ENCODE measurements at places on chromosomes 6 and 20. TPM values are rescaled to one million over a fixed set of nuclear protein-coding genes. Genes with fewer than 3 reads are reported as not detected.

DNA sequence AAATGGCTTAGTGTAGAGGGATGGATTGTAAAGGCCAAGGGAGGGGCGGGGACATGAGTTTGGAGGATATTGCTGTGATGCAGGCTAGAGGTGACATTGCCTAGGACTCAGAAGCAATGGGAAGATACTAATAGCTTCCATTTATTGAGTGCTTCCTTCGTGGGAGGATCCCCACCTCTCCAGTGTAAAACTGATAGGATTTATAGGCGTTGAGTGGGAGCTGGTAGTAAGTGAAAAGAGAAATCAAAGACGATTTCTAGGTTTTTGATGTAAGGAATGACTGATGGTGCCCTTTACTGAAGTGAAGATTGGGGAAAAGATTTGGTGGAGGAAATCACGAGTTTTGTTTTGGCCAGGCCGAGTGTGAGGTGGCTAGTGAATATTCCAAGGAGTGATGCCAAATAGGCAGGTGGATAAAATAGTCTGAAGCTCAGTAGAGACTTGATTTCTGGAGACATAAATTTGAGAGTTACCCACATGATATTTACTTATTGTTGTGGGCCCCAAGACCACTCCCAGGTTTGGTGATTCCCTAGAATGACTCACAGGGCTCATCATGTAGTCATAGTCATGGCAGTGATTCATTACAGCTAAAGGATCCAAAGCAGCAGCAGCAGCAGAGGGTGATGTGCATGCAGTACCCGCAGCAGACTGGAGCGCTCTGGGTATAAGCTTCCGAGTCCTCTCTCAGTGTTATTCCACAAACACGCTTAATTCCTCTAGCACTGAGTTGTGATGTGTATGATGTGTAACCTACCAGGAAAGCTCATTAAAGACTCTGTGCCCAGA, 10.2 kb downstream of the RPRD1B start:
- DNase-seq, result no peak

- DNase-seq, result no peak
Observed at GRCh38 chr6:164356814-164357213, 942.3 kb downstream of the QKI start.

Gene WFDC2
- total RNA-seq, result 61.3 TPM

Gene HUS1B
- 1.0 TPM for total RNA-seq

GRCh38 chr20:300345-300990, 3.1 kb downstream of the ZCCHC3 start:
- DNase-seq, result no peak

DNA sequence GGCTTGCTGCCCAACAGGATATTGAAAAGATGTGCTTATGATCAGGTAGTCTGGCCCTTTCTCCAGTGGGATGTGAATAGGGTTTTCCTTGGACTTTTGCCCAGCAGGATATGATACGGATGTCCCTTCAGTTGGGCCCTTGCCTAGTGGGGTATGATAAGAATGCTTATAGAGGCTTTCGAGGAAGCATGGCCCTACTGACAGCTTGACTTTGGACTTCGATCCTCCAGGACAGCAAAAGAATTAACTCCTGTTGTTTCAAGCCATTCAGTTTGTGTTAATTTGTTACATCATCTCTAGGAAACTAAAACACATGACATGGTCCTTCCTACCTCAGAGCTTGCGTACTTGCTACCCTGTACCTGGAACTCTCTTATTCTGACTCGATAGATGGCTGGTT, 9.7 kb upstream of the ZNF334 start:
- DNase-seq, result no peak

Gene COL21A1
- 17.5 TPM for total RNA-seq

- no peak for DNase-seq
Observed at GRCh38 chr6:128500014-128500413, 20.4 kb downstream of the PTPRK start.

Gene RIPOR3
- 19.2 TPM for total RNA-seq

DNA sequence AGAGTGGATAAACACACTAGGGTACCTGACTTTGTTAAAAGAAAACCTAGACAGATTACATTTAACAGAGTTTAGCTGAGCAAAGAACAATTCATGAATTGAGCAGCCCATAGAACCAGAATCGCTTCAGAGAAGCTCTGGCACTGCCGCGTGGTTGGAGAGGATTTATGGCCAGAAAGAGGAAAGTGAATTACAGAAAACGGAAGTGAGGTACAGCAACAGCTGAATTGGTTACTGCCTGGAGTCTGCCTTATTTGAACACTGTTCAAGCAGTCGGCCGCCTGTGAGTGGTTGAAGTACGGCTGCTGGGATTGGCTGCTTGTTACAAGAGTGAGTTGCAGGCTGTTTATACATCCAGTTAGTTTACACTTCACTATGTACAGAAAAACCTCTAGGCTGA, 253.8 kb upstream of the CDYL start:
- DNase-seq, result no peak

Gene XKR7
- 0.29 TPM for total RNA-seq

- no peak for DNase-seq
Observed at GRCh38 chr20:37574199-37574890, 46.7 kb upstream of the BLCAP start.

DNA sequence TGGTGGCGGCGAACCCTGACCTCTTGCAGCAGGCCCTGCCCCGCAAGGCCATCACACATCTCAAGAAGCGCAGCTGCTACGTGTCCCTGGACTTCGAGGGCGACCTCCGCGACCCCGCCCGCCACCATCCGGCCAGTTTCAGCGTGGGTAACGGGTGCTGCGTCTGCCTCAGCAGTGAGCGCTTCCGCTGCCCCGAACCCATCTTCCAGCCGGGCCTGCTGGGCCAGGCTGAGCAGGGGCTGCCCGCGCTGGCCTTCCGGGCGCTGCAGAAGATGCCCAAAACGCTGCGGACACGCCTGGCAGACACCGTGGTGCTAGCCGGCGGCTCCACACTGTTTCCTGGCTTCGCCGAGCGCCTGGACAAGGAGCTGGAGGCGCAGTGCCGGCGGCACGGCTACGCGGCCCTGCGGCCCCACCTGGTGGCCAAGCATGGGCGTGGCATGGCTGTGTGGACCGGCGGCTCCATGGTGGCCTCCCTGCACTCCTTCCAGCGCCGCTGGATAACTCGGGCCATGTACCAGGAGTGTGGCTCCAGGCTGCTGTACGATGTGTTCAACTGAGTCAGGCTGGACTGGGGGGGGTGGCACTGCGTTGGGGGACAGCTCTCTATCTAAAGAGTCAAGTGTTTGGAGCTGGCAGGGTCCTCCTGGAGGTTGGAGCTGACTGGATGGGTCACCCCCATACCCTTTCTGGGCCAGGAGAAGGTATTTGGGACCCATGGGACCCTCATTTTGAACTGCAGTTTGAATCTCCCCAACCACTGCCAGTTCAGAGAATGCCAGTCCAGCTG, 1.1 kb downstream of the ACTL10 start:
- DNase-seq, result peak; percentile 75

GRCh38 chr6:37800703-37801604, 18.6 kb upstream of the ZFAND3 start:
- DNase-seq, result no peak

DNA sequence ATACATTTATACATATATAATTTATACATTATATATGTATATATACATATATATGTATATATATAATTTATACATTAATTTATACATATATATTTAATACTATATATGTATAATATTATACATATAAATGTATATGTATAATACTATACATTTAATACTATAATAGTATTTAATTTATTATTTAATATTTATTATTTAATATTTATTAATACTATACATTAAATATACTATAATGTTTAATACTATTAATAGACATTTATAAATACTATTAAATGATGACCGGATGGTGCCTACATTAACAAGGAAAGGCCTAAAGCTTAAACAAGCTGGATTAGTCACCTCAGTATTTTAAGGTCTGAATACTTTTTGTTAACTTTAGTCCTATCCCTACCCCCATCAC, 145.9 kb upstream of the HTR1E start:
- DNase-seq, result no peak

- DNase-seq, result no peak
Observed at GRCh38 chr6:91462241-91462640, 875.4 kb upstream of the MAP3K7 start.

DNA sequence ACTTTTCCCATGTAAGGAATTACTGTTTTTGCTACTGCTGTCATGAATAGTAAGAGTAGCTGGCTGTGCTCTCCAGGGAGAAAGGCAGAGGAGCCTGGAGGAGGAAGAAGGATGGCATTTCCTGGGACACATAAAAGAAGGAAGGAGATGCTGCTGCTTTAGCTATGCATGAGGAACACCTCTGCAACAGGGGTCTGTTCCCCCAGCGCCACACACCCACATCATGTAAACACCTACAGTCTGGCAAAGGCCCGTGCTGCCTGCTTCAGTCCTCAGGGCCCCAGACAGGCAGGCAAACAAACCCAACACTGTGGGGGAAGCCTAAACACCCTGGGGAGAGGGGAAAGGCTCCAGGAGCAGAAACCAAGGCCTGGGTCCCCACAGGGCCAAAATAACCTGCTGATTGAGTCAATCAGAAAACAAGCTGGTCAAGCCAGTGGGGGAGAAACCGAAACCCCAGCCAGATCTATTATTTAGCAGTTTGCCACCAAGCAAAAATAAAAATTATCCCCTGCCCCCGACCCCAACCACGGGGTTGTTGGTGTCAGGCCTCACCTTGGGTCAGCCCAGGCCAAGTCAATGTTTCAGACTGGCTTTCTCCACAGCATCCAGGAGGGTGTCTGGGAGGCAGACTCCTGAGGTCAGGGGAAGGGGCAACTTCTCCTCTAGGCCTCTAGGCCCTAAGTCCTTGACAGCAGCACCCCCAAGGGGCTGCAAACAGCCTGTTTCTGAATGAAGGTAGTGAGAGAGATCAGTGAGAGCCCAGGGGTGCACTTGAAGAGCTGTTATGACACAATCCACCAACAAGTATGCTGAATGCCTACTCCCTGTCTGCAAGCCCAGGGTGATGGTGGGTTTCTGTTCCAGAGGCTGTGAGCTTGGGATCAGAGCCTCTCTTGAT, 34.6 kb upstream of the SCUBE3 start:
- no peak for DNase-seq

GRCh38 chr6:12313992-12314589, 23.9 kb downstream of the EDN1 start:
- no peak for DNase-seq

GRCh38 chr20:50186151-50186885, 4.3 kb upstream of the CEBPB start:
- DNase-seq, result peak; percentile 97

Gene NKAIN4
- total RNA-seq, result 18.4 TPM

Gene SAMD5
- total RNA-seq, result 12.6 TPM

Gene MBOAT1
- 24.6 TPM for total RNA-seq

DNA sequence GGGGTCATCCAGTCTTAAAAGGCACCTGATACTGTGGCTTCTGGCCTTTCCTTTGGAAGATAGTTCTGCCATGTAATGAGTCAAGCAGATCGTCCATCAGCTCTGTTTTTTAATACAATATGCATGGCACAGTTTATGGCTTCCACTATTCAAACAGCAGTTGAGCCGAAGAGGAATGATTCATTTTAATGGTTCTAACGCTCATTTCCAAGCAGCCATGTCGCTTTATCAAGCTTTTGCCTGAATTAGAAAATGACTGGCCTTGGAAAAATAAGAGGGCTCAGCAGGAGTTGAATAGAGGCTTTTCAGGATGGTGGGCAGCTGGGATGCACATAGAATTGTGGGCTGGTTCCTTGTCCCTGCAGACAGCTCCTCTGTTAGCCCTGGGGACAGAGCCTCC, 138.1 kb downstream of the SOBP start:
- DNase-seq, result no peak

GRCh38 chr20:18988701-18989100, 175.1 kb downstream of the SCP2D1 start:
- DNase-seq, result no peak

DNA sequence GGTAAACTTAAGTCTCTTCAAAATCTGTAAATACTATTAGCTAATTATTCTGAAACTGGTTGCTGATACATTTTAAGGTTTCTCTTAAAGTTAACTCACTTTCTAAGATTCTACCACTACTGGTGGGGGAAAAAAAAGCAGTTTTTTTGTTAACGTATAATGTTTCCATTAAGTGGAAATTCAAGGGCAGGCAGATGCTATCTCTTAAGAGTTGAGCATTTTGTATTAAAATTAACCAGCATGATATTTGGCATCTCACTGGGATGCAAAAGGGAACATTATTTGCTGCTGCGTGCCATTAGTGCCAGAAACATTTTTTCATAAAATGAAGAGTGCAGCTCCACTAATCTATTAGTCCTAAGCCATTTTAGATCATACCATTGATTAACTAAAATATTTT, 246.2 kb downstream of the PRKN start:
- DNase-seq, result no peak

Data from mesothelial cell of epicardium (in vitro differentiated cells).